Activated CD4-positive, alpha-beta T cell treated with anti-CD3 and anti-CD28 coated beads, Interleukin-10, Interleukin-2, amounts not matched to agents 100 ng/mL and 50 ng/mL, durations not matched to agents 16 hours and 8 hours (primary cell): ENCODE measurements at places on chromosomes 4 and X.

GRCh38 chrX:57134702-57135101, 2.5 kb downstream of the SPIN2A start:
- DNase-seq: no peak

GRCh38 chr4:8278421-8279287, 9.1 kb downstream of the HTRA3 start:
- no peak for DNase-seq

DNA sequence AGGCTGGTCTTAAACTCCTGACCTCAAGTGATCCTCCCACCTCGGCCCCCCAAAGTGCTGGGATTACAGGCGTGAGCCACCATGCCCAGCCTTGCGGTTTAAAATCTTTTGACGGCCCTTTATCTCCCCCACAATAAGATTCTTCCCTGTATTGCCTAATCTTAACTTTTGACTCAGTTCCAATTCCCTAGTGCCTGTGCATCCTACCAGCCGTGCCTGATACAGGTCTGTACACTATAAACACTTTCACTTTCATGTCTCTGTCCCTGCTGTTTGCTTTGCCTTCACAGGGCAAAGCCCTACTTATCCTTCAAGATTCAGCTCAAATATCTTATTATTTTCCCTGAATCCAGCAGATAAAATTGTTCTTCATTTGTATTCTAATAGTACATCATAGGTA, 74.6 kb downstream of the WDR44 start:
- peak; percentile 17 for DNase-seq

DNA sequence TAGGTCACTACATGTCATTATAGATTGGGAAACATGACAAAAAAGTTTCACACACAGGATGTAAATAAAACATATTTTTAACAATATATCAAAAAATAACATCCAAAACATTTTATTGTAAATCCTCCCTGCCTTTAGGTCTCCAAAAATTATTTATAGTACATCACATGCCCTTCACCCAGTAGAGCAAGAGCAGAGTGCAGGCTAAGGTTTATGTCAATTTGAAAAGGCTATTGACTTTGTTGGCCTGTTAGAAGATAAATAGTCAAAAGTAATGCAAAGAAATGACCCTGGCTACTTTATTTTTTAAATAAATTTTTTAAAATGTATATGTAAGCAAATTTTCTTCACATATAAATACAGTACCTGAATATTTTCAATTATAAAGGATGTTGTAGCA, 983.7 kb downstream of the RAB28 start:
- no peak for DNase-seq

- DNase-seq: peak; percentile 28
These were observed 27.3 kb downstream of the OFD1 start for GRCh38 chrX:13761606-13762414.

DNA sequence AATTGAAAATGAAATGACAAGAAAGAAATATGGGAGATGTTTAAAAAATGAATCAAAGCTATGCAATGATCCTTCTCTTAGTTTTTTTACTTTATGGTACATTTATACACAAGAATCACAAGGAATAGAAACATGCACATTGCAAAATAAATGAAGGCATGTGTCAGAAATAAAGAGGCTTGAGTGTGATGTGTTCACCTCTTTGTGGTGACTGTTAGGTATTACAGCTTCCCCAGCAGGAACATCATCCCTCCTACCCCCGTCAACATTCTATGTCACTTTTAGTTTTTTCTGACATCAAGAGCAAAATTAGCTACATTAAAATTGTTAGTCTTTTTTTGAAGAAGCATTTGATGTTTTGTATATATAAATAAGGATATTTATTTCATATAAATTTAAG, 214.8 kb downstream of the SLC4A4 start:
- DNase-seq: no peak

DNA sequence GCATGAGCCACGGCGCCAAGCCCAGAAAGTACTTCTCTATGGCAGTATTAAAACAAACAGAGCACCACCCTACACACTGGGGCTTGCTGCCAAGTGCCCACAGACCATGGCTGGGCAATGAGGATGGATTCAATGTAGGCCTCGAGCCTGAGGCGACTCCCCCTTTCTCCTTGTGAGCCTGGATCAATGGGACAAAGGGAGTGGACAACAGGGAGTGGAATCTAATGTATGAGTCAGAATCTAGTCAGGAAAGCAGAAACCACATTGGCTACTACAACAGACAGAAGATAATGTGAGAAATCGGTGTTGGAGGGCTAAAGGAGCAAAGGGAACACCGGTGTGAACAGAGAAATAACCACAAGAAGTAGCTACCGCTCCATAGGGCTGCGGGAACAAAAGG, 37.7 kb upstream of the OCIAD2 start:
- DNase-seq: no peak

GRCh38 chrX:52424656-52425055, 55.8 kb downstream of the XAGE2 start:
- no peak for DNase-seq

DNA sequence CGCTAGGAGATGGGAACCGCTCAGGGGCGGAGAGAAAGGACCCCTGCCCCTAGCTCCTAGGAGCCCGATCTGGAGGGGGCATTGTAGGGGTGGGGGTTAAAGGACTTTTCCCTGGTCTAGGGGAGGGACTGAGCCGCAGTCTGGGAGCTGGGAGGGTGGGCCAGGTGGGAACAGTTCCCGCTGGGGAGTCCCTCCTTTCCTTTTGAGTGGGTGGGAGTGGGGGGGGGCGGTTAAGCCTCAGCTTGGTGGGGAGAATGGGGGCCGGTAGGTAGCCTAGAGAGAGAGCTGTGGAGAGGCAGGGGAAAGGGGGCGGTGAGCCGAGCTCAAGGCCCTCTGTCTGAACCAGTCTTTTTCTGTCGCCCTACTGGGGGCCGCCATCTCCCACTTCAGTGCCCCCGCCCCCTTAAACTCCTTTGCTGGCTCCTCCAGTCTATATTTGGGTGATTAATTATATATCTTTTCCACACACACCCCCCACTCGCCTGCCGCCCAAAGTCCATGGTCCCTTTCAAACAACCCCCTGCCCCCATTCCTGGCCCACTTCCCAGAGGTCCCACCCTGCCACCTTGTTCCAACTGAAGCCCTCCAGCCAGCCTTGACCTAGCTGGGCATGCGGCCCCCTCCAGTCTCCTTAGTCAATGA, 822 bp downstream of the ZNF275 start:
- no peak for DNase-seq

DNA sequence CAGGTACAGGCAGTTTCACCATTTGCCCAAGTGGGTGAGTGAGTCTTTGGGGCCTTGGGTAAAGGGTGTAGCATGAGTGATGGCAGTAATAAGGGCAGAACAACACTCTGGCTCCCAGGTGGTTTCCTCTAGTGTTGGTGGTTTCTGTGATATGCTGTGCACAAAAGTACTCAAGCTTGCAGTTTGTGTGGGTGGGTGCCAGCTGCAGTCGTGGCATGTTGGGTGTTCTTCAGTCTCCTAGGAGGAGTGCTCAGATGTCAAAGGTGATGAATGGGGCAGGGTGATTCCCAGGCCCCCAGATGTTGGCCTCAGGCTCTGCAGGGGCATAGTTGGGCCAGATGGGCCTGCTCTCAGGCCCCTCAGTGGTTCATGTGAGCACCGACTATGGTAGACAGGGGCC, 166.1 kb upstream of the KLF8 start:
- no peak for DNase-seq

- DNase-seq: no peak
These were observed 186.2 kb downstream of the RCHY1 start for GRCh38 chr4:75327804-75328512.

- no peak for DNase-seq
These were observed 220.6 kb upstream of the FAM241A start for GRCh38 chr4:111924696-111925095.

GRCh38 chrX:101931488-101932248, at the start of gene ZMAT1:
ZMAT1 (minus strand) TSS chrX:101932027; CDS start chrX:101932008, 19 bp downstream.
- DNase-seq: peak; percentile 91

DNA sequence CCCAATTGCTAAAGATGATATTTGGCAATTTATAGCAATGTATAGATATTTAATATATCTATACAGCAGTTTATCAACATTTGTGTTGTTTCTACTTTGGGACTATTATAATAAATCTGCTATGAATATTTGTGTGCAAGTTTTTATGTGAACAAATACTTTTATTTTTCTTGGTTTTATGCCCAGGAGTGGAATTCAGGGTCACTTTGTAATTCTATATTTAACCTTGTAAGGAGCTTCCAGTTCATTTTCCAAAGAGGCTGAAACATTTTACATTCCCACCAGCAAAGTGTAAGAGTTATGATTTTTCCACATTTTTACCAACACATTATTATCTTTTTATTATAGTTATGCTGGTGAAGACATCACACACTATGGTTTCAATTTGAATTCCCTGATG, 801.3 kb downstream of the PCDH18 start:
- no peak for DNase-seq

DNA sequence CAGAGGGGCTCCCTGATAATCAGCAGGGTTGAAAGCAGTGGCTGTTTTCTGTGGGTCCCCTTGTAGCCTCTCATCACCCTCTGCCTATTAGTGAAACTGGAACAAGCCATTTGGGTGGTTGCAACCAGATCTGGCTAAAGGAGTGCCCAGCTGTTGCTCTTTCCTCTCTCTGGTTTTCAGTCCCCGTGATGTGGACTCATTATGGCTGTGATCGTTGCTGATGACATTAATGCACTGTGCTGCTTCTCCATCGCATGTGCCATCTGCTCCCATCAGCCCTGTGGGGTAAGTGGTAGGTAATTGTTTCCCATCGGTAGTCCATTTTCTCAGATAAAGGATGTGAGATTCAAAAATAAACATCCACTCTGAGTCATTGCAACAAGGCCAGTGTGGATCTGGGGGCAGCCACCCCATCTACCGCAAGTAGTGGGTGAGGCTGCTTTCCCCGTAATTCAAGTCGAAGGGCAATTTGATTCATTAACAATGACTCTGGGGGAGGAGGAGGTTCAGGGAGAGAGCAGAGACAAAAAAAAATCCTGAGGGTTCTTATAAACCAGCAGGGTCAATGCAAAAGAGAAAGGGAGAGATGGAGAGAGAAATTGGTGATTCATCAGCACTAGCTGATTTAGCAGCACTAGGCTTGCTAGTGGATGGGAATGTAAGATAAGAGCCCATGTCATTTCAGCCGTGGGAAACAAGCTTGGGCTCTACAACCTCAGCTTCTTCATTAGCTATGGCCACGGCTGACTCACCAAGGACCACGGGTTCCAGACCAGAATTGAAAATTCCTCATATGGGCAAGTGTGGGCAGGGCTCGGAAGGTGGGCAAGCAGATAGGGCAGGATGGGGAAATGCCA, 357.8 kb downstream of the MID1IP1 start:
- no peak for DNase-seq

GRCh38 chrX:24169211-24169610, 19.7 kb downstream of the ZFX start:
- DNase-seq: no peak

DNA sequence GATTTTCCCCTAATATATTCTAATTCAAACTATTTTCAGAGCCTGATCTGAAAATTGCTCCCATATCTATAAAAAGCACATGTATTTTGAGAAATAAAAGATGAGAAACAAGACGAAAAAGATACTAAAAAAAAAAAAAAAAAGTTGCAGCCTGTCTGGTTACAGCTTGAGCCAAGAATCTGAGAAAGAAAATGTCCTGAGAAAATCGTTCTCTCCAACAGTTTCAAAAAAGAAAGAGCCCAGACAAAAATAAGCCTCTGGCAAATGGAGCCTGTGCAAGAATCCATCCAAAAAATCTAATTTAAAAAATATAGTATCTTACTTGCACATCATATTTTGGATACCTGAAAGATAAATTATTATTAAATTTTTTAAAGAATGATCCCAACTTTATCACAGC, 163.0 kb upstream of the TBL1X start:
- no peak for DNase-seq

DNA sequence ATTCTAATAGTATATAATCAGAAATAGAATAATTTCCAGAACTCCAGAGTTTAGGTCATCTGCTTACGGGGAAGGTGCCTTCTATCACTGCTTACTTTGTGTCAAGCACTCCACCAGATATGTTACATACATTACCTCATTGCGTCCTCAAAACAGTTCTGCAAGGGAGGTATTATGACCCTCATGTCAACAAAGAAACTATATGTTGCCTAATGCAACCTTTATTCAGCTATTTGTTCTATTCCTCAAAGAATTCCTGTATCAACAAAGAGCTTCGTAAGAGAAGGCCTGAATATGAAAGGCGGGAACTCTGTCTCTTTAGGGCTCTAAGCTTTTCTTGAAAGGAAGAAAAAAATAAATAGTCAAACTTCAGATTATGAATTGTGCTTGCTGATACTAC, 114.7 kb downstream of the PDLIM5 start:
- DNase-seq: no peak

GRCh38 chr4:24405341-24405740, 179.0 kb downstream of the DHX15 start:
- no peak for DNase-seq

GRCh38 chrX:72479324-72480274, 93.0 kb downstream of the HDAC8 start:
- DNase-seq: no peak

DNA sequence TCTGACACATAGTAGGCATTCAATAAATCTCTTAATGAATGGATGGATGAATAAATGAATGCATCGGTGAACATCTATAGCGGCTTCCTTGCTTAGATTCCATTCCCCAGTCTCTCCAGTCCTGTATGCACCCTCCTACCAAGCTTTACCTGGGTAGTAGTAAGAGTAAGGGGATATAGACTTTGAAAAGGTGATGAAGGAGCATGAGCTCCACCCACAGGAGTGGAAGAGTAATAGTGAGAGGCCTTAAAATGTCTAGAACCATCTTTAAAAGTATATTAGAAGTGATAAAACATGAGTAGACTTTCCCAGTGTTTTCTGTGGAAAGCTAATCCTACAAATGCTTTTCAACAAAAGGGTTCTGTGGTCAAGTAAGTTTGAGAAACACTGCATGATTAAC, 35.5 kb upstream of the GPC3 start:
- DNase-seq: no peak

DNA sequence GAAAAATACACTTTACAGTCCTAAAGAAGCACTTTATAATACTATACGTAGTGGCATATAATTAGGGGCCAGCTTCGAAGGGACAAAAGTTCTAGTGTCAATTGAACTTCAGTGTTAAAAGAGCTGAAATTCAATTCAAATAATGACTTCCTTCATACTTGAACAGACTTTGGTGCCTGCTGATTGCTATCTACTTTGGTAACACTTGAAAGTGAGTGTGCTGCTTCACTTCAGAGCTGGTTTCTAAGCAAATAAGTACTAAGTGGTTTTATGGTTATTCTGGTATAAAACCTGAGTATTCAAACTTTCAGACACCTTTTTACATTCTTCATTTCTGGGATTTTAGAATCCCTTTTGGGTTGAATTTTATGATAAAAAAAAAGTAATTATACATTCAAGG, 107.0 kb downstream of the SLC4A4 start:
- no peak for DNase-seq

GRCh38 chrX:153648358-153649177, 1.6 kb downstream of the DUSP9 start:
- no peak for DNase-seq

- DNase-seq: no peak
These were observed 81.4 kb upstream of the ACSL1 start for GRCh38 chr4:184907216-184907615.
